ENCODE measurements at places on chromosomes 12 and 14.

DNA sequence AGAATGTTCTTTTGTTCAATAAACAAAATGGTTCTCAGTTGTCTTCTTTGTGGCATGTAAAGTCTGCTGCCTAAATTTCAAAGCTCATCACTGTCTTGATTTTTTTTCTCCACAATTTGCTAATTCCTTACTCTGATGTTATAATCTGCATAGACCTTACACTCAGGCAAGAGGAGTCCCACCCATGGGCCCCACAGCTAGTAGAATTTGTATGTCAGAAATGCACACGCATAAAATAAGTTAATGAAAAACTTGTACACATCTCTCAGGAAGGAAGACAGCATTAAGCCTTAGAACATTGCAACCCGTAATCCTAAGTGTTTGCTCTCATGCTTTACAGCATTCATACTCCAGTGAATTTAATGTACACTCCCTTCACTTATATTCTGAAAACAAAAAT lies 280.8 kb downstream of the ATXN7L3B start:
- no peak for DNase-seq

DNA sequence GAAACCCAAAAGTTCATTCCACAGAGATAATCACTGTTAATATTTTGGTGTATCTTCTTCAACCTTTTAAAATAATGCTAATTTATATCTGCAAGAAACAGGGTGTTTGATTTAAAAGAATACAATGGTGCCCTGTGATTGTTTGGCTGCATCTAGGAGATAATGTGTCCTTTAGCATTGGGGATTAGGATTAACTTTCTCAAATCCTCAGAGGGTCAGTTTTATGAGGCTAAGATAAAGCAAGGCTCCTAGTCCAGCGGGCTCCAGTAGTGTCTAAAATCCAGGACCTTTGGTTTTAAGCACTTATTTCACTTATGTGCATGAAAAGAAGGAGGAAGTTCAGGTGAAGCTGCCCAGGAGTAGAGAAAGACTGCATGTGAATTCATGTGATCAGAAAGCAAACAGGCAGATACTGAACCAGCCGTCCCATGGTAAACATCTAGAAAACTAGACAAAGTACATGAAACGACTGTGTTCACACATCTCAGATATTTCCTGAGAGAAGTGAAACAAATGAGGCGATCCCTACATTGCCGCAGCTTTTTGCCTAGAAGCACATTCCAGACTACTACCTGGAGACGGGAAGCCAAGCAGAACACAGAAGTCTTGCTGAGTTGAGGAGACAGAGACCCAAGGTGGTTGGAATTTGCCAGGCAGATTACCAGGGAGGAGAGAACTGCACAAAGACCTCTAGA lies 129.1 kb upstream of the MAX start:
- DNase-seq = no peak

GRCh38 chr12:96719660-96720362 lies 187.2 kb upstream of the NEDD1 start:
- DNase-seq = no peak

- peak; percentile 53 for DNase-seq
Measured at GRCh38 chr14:75399843-75400775, 27.7 kb upstream of the JDP2 start.

DNA sequence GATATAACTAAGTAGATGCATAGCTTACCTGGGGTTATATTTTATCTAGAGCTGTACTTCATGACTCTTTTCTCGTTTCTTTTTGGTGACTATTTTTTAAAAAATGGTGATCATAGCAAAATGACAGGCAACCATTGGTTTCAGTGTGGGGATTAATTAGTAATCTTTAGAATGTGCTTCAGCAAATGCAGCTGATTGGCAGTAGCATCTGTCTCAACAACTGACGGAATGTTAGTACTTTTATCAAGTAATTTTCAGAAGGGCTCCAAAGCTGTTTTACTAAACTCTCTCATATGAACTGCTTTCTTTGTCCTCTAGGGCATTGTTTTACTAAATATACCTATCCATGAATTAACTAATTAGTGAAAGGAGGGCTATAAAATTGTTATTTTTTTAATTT lies 117.6 kb downstream of the TRMT5 start:
- DNase-seq = no peak

- no peak for DNase-seq
Measured at GRCh38 chr12:93415723-93416464, 25.9 kb downstream of the UBE2N start.

DNA sequence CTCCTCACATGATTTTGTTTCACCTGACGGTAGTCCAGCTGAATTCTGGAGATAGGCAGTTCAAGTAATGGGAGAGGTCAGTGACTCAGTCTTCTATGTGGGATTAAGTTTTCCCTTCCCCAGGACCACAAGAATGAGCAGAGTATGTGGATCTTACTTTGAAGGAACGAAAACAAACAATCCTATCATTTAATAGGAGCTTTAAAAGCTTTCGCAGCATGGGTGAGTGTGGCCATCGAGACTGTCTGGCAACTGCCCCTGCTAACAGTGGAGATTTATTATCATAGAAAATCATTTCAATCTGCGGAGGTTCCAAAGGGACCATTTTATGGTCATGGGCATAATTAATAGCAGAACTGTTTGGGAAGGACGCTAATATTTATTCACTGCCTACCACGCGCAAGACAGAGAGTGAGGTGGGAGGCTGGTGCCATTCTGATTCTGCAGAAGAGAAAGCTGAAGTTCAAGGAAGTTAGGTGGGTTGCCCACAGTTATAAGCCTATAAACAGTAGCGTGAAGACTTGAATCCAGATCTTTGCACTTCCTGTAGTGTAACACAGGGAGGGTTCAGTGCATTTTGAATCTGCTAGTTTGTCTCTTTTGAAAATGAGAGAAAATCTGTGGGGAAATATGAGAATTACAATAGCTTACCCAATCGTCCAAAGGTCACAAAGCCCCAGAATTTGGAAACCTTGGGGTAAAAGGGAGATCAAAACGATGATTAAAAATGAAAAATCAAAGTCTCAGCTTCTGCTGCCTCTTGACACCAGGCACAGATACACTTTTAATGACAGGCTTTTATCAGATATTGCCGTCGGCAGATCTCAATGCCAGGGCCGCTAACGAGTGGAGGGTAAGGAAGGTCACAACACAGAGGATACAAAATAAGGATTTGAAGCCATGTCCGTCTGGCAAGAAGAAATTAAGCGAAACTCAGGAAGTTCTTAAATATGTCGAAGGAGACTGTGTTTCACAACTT lies 209.6 kb downstream of the CRADD start:
- DNase-seq = no peak

- no peak for DNase-seq
Measured at GRCh38 chr14:70558356-70558755, 23.6 kb upstream of the ADAM20 start.

DNA sequence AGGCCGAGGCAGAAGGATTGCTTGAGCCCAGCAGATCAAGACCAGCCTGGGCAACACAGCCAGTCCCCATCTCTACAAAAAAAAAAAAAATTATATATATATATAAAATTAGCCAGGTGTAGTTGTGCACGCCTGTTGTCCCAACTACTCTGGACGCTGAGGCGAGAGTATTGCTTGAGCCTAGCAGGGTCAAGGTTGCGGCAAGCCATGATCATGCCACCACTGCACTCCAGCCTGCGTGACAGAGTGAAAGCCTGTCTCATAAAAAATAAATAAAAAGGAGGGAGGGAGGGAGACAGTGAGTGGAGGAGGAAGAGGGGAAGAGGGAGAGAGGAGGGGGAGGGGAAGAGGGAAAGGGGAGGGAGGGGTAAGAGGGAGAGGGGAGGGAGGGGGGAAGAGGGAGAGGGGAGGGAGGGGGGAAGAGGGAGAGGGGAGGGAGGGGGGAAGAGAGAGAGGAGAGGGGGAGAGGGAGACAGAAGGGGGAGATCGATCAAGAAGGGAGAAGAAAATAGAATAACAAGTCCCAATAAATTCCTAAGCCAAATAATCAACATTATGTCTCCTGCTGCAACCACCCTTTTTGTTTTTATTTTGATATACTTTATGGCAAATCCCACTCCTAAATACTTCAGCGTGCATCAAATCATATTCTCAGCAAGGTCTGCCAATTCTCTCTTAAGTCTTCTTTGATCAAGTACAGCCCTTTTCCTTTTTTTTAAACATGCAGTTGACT lies 163.9 kb downstream of the MED13L start:
- DNase-seq = no peak

GRCh38 chr12:8606890-8607289 lies 5.8 kb downstream of the AICDA start:
- no peak for DNase-seq

DNA sequence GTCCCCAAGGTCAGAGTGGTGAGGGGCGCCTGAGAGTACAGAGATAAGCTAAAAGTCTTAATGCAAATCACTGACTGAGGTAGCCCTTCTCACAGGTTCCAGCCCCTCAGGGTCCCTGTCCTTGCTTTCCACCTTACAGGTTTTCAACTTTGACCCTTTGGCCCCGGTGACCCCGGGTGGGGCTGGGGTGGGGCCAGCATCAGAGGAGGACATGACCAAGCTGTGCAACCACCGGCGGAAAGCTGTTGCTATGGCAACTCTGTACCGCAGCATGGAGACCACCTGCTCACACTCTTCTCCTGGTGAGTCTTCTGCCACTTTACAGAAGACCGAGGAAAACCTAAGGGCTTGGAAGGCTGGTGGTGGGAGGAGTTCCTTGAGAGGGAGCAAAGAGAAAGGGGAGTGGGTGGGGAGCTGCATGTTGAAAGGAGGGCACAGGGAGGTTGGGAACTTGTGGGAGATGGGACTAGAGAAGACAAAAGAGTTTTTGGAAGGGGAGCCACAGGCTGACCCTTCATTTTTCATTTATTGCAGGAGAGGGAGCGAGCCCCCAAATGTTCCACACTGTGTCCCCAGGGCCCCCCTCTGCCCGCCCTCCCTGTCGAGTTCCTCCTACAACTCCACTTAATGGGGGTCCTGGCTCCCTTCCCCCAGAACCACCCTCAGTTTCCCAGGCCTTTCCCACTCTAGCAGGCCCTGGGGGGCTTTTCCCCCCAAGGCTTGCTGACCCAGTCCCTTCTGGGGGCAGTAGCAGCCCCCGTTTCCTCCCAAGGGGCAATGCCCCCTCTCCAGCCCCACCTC lies 2.4 kb downstream of the MBD6 start:
- DNase-seq = no peak

- no peak for DNase-seq
Measured at GRCh38 chr12:120625557-120626419, 14.6 kb upstream of the CABP1 start.

GRCh38 chr14:51207621-51208020 lies 32.4 kb upstream of the TMX1 start:
- DNase-seq = no peak

DNA sequence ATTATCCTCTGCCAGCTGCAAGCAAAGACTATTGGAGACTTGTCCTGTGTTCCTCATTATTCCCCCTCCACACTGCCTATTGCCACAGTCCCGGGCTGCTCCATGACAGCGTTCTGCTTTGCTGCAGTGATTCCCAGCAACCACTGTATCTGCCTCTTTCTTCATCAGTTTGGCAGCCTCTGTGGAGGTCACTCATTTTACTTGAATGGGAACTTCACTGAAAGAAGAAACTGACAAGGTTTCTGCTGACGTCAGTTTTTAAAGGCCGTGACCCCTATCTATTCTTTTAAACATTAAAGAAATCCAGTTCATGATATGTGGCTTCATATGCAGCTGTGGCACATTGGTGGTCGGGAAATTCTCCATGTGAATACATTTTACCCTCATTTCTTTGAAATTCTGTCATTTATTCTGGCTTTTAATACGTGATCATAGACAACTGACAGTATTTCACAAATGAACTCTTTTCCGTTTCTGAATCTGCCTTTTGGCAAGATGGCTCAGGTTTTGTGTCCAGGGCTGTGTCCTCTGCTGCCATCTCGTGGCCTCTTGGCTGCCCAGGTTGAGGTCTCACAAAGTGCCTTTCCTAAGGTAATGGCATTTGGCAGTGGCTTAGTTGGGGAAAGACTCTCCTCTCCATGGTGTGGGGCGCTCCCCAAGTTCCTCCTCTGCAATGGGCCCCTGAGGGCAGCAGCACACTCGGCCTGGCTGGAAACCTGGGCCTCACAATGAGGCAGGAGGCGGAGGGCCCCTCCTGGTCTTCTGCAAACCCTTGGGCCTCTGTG lies 5.8 kb downstream of the TMEM253 start:
- DNase-seq = peak; percentile 61

DNA sequence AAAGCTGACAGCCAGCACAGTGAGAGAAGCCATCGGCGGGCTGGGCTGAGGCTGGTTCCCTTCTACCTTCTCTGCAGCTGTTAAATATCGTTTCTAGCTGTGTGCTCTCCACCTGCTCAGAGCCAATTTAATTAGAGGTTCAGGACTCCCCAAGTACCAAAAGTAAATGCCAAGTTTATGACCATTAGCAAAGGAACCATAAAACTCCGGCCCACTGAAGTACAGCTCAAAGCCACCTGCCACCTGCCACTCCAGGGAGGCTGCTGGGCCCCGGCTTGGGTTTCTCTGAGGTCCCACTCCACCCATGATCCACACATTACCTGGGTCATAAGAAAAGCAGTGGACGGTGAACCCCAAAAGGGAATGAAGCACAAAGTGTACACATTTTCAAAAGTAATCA lies 272.8 kb downstream of the KSR2 start:
- no peak for DNase-seq

- DNase-seq = no peak
Measured at GRCh38 chr12:6494968-6495367, 1.1 kb downstream of the NCAPD2 start.

GRCh38 chr14:102945346-102946130 lies 23.1 kb downstream of the AMN start:
- DNase-seq = no peak

- DNase-seq = no peak
Measured at GRCh38 chr14:81127785-81128184, 93.0 kb downstream of the GTF2A1 start.

DNA sequence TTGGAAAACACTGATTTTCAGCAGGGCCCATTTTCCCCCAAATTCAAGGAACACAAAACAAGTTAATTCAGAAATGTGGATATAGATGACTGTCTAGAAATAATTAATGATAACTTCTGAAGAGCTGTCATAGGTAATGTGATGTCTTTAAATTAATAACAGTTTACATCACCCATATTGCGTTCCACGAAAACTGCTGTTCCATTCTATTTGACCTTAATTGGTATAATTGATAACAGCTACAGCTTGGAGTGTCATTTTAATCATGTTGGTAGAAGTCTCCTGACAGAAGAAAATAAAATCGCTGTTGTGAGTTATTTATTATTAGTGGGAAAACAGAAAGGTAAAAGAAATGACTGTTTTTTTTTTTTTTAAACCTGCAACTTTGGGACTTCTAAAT lies 36.3 kb upstream of the MGAT4C start:
- no peak for DNase-seq

DNA sequence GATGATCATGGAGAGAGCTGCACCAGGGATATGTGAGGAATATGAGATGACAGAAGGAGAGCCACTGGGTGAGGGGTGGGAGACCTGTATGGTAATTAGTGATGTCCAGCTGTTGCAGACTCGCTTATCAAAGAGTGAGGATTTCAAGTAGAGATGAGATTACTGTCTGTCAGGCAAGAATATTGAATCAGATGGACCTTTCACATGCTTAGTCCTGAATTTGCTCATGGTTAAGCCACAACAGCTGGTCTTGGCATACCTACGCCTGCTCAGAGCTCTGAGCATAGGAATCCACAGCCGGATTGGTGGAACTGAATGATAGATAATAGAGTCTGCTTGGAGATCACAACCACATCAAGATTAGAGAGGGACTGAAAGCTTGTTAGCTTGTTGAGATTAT lies 115.2 kb upstream of the ARHGAP5 start:
- DNase-seq = no peak

- DNase-seq = no peak
Measured at GRCh38 chr14:61609191-61609843, 86.0 kb upstream of the HIF1A start.

GRCh38 chr12:11568155-11568761 lies 81.2 kb upstream of the ETV6 start:
- no peak for DNase-seq

All from amygdala (tissue), 56 donors.